ENCODE measurements at places on chromosomes 2 and 18.

GRCh38 chr18:46293742-46294181 is 189.6 kb downstream of the HAUS1 start:
- no peak for DNase-seq

GRCh38 chr18:21739604-21740537 is 721 bp upstream of the MIB1 start:
- DNase-seq, result no peak

GRCh38 chr18:23453680-23454058 is 582 bp downstream of the RIOK3 start:
- DNase-seq, result no peak

DNA sequence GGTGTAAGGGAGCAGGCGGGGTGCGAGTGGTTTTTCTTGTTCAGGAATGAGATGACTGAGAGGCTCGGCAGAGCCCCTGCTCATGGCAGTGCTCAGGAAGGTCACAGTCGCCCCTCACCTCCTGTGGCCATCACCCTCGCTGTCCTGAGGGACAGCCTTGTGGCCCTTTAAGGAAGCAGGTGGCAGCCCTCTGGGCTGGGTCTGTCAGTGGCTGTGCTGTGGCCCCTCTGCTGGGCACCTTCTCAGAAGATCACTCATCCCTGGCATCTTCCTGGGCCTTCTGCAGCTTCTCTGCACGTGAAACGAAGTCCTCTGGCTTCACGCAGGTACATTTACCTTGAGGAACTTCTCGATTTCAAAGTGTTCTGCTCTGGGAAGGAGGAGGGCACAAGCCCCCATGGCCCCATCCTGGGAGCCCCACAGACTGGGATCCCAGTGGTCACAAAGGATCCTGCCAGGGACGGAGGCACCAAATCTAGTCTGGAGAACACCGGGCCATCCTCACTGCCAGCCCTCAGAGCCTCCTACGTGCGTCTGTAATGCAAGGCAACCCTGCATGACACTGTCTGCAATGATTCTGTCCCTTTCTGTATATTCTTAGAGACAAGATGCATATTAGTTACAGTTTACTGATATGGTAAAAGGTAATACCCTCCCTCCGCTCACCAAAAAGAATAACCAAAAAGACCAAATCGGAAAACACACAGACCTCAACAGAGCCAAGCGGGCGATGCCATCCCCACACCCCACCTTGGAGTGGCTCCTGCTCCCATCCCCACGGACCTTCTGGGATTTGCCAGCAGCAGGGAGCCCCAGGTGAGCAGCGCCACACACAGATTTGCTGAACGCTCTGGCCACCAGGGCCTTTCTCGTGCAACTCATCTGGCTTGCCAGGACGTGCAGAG is 25.9 kb upstream of the FAHD2A start:
- DNase-seq, result no peak

DNA sequence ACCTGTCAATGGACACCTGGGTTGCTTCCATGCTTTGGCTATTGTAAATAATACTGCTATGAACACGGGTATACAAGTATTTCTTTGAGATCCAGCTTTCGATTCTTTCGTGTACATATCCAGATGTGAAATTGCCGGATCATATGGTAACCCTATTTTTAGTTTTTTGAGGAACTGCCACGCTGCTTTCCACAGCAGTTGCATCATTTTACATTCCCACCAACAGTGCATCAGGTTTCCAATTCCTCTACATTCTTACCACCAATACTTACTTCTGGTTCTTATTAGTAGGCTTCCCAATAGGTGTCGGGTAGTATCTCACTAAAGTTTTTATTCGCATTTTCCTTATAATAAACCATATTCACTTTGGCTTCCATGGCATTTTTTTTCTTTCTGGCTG is 69.6 kb downstream of the PID1 start:
- no peak for DNase-seq

DNA sequence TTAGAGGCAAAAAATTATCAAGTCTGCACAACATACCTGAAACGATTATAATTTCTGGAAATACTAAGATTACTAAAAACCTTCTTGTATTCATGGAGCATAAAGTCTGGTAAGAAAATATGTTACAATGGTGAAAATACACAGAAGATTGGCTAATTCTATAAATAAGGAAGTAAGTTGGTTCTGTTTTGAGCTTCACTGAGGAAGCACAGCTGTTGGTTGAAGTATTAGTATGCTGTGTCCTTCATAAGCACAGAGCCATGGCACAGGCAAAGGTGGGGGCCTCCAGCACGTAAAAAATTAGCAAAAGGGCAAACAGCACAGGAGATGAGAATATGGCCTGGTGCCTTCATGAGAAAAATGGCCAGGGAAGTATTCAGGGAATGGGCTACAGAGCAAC is 40.4 kb upstream of the ANKRD62 start:
- DNase-seq, result no peak

- DNase-seq, result no peak
These were observed 49.8 kb upstream of the CABYR start for GRCh38 chr18:24089076-24089475.

DNA sequence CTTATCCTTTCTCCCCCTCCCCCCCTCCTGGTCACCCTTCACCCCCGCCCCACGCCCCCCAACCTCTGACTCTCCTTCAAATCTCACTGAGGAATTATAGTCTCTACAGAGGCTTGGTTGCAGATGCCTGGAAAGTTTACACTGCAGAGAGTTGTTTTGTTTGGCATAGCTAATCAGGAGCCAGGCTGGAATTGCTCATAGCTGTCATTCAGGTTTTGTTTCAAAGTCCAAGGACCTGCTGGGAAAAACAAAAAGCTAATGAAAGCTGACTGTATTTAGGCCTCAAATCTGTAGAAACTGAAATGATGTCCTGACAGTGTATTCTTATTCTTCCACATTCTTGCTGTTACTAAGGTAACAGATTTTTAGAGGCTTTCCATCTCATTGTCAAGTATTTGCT is 22.6 kb downstream of the GREB1L start:
- no peak for DNase-seq

DNA sequence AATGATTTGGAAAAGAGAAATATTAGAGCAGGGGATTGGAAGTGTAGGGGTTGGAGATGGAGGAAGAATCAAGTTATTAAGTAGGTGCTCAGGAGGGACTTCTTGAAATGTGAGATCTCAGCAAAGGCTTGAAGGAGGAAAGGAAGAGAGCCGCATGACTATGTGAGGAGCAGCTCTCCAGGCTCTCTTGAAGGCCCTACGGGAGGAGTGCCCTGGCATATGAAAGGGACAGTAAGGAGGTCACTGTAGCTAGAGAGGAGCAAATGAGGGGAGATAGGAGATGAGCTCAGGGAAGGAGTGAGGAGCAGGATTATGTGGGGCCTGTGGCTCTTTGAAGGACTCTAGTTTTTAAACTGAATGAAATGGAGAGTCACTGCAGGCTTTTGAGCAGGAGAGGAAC is 181.1 kb upstream of the NABP1 start:
- no peak for DNase-seq

Data from stimulated activated CD4-positive, alpha-beta T cell treated with anti-CD3 and anti-CD28 coated beads, Interleukin-4, amount 100 ng/mL, for 1 hour (primary cell).